NCI-H446 (cell line): ENCODE measurements at places on chromosomes 7 and 10.

DNA sequence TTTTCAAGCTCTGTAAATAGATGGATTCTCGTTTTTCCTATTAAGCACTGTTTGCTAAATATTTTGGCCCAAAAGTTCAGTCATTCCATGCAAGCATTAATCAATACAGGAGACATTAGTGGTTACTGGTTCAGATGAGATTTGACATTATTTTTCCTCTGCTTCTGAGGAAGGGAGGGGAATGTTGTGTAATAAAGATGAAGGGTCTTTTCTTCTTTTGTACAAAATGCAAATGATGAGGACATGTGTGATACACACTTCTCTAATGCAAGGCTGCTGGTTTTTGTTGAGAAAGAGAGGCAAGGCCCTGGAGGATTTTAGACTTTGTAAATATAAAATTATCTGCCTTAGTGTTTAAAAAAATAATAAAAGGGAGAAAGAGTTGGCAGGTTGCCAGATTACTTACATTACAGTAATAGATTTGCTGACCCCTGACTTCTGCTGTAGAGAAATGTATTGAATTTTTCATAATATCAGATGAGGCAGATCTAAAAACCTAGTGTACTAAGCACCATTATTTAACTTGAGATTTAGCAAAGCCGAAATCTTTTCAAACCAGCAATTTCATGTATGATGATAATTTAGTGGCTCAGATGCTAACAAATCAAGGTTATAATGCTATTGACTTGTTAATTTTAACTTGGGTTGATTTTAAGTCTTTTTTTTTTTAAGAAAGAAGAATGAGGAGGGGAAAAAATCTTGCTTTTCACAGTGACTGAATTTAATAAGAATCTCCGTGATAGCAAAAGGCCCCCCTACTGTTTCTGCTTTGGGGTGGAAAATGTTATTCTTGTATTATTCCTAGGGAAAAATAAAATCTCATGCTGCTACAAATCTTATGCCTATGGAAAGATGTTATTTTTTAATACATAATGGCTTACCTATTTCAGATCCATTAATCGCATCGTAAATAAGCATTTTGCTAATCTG is 180.1 kb downstream of the ARID5B start:
- no peak for DNase-seq

DNA sequence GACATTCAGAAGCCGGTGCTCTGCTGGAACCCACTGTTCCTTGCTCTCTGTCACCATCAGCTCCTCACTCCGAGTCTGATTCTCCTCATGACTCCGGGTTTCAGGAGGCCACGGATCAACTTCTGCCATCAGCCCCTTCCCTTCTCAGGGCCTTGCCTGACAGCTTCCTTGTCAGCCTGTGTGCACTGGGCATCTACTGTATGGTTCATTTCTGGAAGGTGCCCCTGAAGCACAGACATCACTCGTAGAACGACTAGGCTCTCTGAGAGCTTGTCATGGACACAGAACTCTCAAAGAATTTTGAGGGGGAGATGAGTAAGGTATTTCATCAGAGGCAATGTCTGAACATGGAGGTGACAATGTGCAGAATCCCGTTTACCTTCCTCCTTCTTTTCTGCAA is 396.1 kb downstream of the TNS3 start:
- no peak for DNase-seq

GRCh38 chr10:14844948-14845347 is 6.8 kb downstream of the HSPA14 start:
- DNase-seq, result no peak

GRCh38 chr10:79883986-79884385 is 57.4 kb downstream of the NUTM2E start:
- no peak for DNase-seq

DNA sequence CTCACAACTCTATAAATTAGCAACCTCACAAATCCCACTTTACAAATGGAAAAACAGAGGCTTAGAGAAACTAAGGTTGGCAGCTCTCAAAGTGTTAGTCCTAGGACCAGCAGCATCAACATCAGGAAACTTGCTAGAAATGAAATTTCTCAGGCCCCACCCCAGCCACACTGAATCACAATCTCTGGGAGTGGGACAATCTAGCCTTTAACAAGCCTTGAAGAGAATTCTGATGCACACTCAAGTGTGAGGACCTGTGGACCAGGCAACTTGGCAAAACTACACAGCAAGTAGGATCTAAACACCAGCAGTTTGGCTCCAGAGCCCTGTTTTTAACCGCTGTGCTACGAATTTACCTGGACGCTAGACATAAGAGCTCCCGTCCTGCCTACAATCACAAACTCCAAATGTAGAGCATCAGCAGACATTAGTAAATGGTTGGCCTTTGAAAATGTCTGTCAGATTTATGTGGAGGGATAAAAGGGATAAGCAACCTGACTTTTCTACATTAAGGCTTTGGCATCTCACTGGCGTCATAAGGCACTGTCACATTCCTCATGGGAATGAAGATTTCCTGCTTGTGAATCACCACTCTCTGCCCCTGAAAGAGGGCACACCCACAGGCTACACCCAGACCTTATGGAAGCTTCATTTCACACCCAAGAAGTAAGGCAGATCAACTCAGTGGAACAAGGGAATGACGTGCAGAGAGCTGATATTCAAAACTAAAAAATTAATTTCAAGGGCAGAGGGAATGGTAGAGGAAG is 34.5 kb downstream of the PPP1R3C start:
- DNase-seq, result no peak

DNA sequence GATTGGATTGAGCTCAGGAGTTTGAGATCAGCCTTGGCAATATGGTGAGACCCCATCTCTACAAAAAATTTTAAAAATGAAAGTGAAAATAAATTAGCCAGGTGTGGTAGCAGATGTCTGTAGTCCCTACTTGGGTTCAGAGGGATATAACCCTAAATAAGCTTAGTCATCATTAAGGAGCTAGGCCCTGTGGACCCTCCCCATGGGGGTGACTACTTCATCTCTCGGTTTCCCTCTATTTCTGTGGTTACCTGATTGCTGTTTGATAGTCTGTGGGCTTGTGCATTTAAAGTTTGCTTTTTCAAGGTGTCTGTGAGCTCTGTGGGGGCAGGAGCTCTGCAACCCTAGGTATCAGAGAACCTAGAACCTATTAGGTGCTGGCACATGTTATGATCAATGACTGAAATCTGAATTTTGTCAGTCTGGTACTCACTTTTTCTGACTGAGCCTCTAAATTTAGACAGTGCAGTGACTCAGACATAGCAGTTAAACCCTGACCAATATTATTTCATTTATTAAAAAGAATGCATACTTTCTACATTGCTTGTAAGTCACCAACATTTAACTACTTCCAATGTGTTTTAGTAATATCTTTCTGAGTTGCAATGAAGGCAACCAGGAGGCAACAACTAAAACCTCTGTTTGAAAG is 8.1 kb upstream of the CUZD1 start:
- no peak for DNase-seq

DNA sequence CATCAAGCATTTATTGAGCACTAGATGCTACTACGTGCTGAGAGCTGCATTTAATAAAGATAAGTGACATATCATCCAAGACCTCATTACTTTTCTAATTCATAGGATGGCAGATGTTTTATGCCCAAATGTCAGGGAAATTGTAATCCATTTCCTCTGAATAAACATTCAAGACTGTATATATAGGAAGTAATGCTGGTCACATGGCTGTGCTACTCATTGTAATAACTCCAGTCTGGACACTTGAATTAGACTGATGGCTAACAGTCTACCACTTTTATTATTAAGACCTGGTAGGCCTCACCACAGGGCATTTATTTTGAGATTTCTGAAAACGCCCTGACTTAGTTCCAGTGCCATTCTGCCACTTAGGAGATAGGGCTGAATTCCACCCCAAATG is 36.6 kb downstream of the PIK3AP1 start:
- DNase-seq, result no peak

- no peak for DNase-seq
These were observed 825 bp downstream of the TMEM176A start for GRCh38 chr7:150801242-150801945.

DNA sequence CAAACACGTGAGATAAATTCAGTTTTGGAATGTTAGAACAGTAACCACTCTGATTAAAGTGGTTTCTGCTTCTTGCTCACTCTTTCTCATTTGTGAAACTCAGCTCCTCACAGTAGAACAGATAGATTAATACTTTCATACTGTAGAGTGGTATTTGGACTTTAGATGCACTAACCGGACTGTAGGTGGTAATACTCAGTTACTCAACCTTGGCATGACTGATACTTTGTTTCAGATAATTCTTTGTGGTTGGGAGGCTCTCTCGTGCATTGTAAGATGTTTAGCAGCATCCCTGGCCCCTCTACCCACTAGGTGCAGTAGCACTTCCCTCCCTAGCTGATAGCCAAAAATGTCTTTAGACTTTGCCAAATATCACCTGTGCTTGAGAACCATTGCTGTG is 37.6 kb downstream of the MCU start:
- no peak for DNase-seq

DNA sequence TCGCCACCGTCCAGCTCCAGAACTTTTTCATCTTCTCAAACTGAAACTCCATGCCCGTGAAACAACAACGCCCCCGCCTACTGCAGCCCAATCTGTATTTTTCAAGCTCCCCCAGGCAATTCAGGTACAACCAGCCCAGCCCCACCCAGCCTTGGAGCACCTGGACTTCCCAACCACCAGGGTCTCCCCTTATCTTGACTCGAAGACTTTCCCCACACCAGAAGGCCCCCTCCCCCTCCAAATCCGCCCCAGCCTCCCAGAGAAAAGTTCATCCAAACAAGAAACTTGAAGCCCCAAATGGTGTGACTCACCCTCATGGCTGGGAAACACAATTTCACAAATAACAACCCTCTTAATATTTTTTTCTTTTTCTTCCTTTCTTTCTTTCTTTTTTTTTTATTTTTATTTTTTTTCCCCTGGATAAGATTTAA is 10.6 kb downstream of the ZCCHC24 start:
- DNase-seq, result no peak

DNA sequence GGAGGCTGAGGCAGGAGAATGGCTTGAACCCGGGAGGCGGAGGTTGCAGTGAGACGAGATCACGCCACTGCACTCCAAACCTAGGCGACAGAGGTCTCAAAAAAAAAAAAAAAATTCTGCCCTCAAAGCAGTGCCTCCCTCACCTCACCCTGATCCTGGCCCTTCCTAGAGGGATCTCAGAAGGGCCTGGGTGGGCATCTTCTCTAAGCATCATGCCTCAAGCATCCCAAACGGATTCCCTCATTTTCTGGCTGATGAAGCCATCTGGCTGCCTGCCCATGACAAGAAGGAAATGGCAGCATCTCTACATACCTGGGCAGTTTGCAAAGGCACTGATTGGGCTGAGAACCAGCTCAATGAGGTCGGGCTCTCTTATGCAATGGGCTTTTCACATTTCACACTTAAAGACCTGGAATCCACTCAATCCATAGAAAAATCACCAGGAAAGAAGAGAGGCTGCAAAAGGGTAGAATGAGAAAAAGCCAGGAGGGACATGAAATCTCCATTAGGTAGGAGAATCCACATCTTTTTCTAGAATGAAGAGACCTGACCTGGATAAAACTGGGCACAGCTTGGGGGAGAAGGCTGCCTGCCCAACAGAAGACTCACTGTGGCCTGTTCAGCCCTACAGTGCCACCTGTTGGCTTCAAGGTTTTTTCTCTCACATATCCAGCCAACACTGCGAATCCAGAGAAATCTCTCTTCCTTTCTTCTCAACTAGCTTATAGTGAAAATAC is 48.1 kb downstream of the PDLIM1 start:
- peak; percentile 40 for DNase-seq

DNA sequence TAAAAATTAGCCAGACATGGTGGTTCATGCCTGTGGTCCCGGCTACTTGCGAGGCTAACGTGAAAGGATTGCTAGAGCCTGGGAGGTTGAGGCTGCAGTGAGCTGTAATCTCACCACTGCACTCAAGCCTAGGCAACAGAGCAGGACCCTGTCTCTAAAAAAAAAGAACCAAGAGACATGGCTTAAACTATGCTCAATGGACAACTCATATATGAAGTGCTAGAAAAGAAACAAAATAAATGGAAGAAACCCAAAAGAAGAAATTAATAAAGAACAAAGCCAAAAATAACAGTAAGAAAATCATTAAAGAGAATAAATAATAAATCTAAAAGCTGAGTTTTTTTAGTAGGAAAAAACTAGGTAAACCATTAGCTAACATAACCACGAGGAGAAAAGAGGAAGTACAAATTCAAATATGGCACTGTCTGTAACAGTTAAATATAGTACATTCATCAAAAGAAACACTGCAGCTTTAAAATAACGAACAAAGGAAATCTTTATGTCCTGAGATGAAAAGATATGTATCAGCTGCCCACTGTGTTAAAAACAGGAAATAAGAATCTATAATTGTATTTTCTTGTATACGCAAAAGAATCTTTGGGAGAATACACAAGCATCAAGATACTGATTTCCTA is 48.7 kb downstream of the UPF2 start:
- DNase-seq, result no peak

- no peak for DNase-seq
These were observed 1.7 kb upstream of the VGF start for GRCh38 chr7:101166909-101167644.

GRCh38 chr10:114754445-114755320 is 66.9 kb upstream of the FHIP2A start:
- DNase-seq, result no peak

DNA sequence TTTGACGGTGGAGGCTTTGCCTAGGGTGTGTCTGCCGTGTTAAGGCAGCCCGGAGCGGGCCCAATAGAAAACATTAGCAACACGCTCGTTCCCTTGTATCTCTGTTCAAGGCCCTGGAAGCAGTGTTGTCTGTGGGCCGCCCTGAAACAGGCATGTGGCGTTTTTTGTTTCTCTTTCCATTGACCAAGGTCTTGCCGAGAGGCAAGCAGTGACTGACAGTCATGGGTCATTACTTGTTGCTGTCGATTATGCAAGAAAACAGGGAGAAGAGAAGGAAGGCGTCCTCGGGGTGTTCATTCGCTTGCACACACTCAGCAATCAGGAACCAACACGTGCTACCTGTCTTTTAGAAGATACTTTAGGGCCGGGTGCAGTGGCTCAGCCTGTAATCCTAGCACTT is 92.5 kb downstream of the EZH2 start:
- no peak for DNase-seq

DNA sequence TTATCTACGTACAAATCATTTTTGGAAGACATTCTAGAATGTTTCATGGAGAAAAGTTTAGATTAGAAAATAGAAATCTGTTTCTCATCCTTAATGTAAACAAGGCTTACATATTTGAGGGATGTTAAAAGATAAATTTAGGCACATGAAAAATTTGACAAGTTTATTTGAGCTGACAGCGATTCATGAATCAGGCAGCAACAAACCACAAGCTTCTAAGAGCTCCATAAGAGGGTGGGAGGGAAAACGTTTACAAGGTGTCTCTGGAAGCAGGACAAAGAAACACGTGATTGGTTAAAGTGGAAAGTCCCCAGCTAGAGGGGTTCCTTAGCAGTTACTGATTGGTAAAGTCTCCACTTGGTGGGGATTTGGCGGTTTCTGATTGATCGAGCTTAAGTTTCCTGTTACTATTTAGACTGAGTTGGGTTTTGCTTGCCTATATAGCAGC is 228.9 kb upstream of the PITRM1 start:
- DNase-seq, result no peak

DNA sequence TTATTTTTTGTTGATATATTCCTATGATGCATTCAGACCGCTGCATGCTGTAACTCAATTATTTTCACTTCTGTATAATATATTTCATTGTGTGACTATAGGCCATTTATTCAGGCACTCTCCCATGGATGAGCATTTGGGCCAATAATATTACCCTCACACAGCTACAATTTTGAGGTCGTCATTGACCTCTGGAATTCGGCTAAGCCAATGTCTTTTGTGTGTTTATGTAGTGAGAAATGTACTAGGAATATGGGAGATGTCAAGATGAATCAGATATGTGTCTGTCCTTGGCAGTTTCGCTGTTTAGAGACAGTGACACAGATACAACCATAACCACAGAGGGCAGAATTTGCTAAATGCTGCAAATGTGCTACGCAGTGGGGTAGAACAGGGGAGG is 474.2 kb downstream of the ADRA2A start:
- no peak for DNase-seq
